Urothelium cell line (cell line): ENCODE measurements at places on chromosomes 7 and 10.

- DNase-seq = peak; percentile 90
These were observed 21.0 kb downstream of the ZCWPW1 start for GRCh38 chr7:100407285-100408180.

GRCh38 chr7:98346515-98347069 lies 54.3 kb downstream of the BAIAP2L1 start:
- DNase-seq = no peak

DNA sequence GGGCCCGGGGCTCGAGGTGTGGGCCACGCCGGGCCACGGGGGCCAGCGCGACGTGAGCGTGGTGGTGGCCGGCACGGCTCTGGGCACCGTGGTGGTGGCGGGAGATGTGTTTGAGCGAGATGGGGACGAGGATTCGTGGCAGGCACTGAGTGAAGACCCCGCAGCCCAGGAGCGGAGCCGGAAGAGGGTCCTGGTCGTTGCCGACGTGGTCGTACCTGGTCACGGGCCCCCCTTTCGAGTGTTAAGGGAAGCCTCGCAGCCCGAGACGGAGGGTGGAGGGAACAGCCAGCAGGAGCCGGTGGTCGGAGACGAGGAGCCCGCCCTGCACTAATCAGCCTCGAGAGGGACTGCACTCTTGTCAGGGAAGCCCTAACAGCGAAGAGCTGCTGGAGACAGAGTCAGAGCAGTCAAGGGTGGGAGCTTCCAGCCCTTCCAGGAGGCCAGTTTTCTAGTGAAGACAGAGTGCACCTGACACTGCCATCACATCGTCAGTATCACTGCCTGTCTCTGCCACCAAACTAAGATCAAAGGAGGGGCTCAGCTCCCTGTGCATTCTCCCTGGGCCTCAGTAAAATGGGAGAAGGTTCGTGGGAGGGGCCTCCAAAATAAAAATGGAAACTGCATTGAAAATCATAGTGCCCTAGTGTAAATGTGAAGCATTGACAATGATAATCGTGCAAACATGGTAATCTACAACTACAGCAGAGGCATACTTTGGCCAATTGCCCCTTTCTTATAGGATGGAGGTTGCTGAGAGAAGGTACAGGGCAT lies 1.3 kb downstream of the MBLAC1 start:
- peak; percentile 54 for DNase-seq

DNA sequence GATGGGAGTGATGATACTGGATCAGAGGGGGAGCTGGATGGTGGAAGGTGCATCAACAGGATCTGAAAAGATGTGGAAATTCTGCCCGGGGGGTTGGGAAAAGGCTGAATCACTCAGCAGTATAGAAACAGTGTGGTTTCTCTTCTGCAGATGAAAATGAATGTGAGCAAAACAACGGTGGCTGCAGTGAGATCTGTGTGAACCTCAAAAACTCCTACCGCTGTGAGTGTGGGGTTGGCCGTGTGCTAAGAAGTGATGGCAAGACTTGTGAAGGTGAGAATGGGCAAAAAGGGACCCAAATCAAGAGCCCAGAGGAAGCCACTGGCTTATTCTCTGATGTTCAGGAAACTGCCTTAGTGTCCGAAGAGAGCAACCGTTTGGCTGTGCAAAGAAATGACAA lies 12.9 kb downstream of the OIT3 start:
- DNase-seq = no peak

DNA sequence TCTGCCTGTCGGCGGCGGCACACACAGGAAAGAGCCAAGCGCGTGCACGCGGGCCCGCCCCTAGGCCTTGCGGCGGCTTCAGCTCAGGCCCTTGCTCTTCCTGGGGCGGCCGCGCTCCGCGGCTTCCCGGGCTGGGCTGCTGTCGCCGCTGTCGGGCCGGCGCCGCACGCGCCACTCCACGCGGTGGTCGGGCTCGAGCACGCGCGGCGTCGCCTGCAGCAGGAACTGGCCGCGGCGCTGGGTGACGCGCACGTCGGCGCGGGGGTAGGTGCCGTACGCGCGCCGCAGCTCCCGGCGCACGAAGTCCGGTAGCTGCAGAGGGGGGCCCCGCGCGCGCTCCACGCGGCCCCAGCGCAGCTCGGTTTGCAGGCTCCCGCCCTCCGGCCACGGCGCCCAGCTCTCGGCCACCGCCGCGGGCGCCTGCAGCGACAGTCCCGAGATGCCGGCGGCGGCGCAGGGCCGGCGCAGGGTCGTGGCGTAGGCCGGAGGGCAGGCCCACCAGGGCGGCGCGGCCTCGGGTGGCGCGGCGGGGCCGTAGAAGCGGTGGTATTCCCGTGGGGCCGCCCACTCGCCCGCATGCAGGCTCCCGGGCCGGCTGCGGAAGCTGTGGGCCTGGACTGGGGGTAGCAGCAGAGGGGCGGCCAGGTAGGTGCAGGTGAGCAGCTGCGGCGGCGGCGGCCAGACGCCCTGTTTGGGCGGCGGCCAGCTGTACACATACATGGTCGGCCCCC lies 804 bp downstream of the C10orf95 start:
- DNase-seq = peak; percentile 94

DNA sequence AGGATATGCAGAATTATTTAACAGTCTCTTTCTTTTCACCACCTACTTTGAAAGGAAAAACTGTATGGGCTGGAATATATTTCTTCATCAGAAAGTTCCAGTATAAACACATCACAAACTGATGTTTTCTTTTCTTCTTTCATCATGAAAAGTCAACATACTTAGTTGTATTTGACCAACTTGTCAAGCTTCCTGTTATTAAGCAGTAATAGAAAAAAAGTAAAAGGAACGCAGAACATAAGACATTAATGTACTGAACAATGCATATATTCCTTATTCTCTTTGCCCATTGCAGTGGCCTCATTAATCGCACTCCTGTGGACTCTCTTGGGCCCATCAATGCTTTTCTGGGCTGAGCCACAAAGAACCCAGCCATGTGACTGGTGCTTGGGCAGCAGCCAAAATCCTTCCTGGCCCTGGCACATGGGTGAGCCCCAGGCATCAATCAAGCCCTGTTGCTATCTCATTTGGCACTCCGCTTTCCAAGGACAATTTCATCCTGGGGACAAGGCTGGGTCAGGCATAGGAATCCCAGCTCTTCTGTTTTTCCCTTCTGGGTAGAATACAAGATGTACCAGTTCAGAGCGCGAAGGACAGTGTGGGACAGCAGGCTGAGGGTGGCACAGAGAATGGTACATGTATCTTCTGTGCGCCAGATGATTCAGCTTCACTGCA lies 42.3 kb downstream of the RHOBTB1 start:
- no peak for DNase-seq

GRCh38 chr7:38907766-38908165 lies 1.2 kb downstream of the VPS41 start:
- no peak for DNase-seq

GRCh38 chr7:12436896-12437535 lies 33.4 kb upstream of the VWDE start:
- DNase-seq = peak; percentile 21

DNA sequence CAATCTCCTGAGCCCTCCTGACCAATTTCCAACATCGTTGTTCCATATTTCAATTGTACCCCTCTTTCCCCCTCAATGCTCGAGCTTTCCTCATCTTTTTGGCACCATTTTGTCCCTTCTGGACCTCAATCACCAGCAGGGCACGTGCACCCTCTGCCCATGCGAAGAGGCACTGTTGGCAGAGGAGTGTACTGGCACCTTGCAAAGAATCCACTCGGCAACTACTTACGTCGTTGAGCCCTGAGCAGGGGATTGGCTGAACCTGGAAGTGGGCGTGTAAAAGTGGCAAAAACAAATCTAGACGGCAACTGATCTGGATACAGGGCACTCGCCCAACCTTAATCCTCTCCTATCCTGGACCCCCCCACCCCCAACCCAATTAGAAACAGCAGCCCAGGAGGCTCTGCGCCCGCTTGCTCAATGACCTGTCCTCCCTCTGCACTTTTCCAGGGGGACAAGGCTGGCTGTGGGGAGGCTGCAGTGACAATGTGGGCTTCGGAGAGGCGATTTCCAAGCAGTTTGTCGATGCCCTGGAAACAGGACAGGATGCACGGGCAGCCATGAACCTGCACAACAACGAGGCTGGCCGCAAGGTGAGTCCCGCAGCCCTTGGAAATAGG lies 18.8 kb downstream of the WNT8B start:
- peak; percentile 91 for DNase-seq

GRCh38 chr7:89002981-89003956 lies 207.7 kb upstream of the TEX47 start:
- DNase-seq = no peak

DNA sequence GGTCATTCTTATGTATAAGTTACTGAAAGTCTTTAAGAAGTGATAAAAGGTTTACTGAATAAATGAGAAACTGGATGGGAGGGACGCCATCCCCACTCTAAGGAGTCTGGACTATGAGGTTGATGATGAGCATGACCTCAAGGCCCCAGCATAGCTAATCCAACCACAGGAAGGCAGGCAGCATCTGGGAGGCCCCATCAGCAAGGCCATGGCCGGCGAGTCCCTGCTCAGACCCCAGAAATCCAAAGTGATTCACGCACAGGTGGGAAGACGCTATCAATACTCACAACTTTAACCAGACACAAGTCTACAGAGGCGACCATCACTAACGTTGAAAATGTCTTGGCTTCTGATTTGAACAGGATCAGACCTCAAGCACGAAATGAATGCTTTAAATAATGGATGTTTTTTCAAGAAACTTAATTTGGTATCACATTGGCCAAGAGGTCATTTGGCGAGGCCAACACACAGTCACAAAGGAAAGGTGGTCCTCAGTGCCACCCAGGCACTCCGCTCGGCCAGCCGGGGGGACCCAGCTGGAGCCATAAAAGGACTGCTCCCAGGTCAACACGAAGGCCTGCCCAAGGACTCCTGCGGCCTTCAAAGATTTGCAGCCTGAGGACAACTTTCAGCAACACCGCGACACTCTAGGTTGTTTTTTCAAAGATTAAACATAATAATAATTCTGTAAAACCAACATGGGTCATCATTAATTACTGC lies 228.5 kb downstream of the PTPRN2 start:
- no peak for DNase-seq

- no peak for DNase-seq
These were observed 31.0 kb downstream of the TNKS2 start for GRCh38 chr10:91829268-91829667.

DNA sequence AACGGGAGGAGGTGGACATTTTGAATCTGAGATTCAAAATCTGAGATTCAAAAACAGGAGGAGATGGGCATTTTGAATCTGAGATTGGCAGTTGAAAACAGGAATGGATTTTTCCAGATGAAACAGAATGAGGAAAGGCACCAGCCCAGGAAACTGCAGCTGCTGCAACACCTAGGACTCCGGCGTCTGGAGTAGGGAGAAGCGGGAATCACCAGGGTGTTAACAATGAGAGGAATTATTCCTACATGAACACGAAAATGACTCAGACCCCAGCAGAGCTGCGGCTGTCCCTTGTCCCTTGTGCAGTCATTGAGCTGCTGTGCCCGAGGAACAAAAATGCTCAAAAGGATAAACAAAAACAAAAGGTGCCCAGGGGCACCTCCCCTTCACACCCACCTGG lies 59.9 kb upstream of the KAT6B start:
- DNase-seq = peak; percentile 47

DNA sequence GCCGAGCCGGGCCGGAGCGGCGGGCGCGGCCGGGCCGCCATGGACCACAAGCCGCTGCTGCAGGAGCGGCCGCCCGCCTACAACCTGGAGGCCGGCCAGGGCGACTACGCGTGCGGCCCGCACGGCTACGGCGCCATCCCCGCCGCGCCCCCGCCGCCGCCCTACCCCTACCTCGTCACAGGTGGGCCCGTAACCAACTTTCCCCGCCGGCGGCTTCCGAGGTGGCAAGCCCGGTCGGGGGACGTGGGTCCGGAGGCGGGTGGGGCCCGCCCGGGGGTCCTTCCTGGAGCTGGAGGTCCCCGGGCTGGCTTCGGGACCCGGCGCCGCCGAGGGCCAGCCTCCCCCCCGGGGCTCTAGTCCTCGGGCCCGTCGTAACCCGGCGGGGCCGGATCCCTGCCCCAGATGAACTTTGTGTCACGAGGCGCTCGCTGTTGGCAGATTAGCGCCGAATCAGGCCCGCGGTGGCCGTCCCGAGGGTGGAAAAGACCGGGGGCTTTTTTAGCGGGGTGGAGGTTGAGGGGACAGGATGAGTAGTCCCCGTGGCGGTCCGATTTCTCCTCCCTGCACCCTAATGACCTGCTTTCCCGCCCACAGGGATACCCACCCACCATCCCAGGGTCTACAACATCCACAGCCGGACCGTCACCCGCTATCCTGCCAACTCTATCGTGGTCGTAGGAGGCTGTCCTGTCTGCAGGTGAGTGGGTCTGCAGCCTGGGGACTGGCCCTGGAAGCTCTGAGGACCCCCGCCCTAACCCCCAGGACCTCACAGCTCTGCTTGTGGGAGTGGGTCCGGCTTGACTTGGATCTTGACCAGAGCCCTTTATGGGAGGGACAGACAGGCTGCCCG lies 496 bp downstream of the BRI3 start:
- no peak for DNase-seq

GRCh38 chr10:43576580-43576979 lies 2.2 kb upstream of the ZNF239 start:
- DNase-seq = no peak

GRCh38 chr7:155204744-155205367 lies 92.8 kb upstream of the INSIG1 start:
- no peak for DNase-seq

DNA sequence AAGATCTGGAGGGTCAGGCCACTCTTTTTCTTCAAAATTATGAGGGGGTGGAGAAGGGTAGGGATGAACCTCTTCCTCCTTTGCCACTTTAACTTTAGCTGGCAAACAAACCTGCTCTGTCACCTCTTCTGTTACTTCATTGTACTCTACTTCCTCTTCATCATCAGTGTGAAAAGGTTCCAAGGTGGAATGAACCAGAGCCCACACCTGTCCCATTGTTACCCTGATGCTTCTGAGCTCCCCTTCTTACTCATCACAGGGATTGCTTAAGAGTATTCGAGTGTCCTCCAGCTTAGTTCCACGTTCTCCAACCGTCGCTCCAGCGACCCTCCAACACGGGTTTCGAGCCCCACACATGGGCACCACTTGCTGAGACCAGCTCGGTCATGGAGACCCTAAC lies 5.2 kb downstream of the MRPS24 start:
- no peak for DNase-seq

DNA sequence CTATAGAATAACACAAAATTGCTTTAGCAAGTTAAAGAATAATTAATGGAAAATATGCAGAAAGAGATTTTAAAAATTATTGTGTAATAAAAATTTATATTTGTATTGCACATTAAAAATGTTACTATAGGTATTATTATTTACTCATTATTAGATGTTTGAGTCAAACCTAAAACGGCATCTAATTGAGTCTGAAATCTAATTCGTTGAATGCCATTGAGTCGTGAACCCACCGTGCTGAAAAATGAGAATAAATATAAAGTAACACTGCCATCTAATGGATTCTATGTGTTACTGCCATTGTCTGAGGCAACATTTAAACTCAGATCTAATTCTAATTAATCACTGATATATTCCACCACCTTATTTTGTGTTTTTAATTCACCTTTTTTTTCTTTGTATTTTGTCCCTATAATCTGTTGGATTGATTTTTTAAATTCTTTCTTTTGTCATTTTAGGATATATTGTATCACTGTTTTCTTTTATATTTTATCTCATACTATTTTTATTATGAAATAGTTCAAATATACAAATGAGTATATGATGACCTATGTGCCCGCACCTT lies 62.2 kb downstream of the SAMD9 start:
- DNase-seq = peak; percentile 60

GRCh38 chr10:20988357-20988983 lies 91.4 kb upstream of the NEBL start:
- DNase-seq = no peak

GRCh38 chr7:105249216-105249615 lies 139.5 kb downstream of the SRPK2 start:
- DNase-seq = no peak

- no peak for DNase-seq
These were observed 41.9 kb downstream of the SPAM1 start for GRCh38 chr7:123966936-123967335.

GRCh38 chr7:124989911-124990310 lies 60.3 kb upstream of the POT1 start:
- no peak for DNase-seq
